GM20000 (cell line): ENCODE measurements at places on chromosomes 6 and 20.

GRCh38 chr6:101730954-101731353, 337.4 kb downstream of the GRIK2 start:
- DNase-seq, result no peak

GRCh38 chr6:145199961-145200360, 535.4 kb downstream of the EPM2A start:
- DNase-seq, result no peak

- no peak for DNase-seq
Observed at GRCh38 chr6:163793011-163793983, 378.8 kb downstream of the QKI start.

GRCh38 chr6:39102071-39102820, 12.7 kb downstream of the SAYSD1 start:
- peak; percentile 49 for DNase-seq

GRCh38 chr20:36335206-36335870, 29.2 kb downstream of the DLGAP4 start:
- DNase-seq, result no peak

GRCh38 chr6:144162977-144163376, 12.7 kb downstream of the STX11 start:
- peak; percentile 47 for DNase-seq

GRCh38 chr6:38051819-38052434, 232.4 kb downstream of the ZFAND3 start:
- no peak for DNase-seq

GRCh38 chr20:7108929-7109328, 341.4 kb downstream of the BMP2 start:
- no peak for DNase-seq

DNA sequence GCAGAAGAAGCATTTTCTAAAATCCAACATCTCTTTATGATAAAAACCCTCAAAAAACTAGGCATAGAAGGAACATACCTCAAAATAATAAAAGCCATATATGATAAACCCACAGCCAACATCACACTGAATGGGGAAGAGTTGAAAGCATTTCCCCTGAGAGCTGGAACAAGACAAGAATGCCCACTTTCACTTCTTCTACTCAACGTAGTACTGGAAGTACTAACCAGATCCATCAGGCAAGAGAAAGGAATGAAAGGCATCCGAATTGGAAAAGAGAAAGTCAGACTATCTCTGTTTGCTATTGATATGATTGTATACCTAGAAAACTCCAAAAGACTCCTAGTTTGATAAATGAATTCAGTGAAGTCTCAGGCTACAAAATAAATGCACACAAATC, 7.9 kb upstream of the CDK19 start:
- DNase-seq, result no peak

DNA sequence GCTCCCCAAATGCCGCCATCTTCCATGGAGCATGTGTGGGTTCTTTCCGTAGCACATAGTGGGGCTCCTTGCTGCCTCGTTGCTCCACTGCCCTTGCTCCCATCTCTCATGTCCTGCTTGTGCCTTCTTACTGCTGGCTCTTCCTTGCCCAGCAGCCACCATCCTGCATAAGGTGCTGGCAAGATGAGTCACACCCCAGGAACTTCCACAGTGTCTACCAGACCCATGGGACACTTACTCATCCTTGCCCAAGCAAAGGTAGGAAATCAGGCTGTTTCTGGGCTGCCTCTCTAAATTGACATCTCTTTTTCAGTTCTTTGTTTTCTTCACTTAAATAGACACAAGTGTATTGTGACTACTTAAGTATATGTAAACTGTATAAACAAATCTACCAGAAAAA, 39.4 kb upstream of the RGS17 start:
- no peak for DNase-seq

DNA sequence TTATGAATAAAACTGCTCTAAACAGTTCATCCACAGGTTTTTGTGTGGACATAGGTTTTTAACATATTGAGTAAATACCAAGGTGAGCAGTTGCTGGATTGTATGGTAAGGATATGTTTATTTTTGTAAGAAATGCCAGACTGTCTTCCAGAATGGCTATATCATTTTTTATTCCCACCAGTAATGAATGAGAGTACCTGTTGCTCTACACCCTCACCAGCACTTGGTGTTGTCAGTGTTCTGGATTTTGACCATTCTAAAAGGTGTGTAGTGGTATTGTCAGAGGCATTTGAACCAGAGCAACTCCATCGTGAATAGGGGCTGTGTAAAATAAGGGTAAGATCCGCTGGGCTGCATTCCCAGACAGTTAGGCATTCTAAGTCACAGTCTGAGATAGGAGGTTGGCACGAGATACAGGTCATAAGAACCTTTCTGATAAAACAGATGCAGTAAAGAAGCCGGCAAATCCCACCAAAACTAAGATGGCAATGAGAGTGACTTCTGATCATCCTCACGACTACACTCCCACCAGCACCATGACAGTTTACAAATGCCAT, 12.9 kb upstream of the NT5E start:
- no peak for DNase-seq

DNA sequence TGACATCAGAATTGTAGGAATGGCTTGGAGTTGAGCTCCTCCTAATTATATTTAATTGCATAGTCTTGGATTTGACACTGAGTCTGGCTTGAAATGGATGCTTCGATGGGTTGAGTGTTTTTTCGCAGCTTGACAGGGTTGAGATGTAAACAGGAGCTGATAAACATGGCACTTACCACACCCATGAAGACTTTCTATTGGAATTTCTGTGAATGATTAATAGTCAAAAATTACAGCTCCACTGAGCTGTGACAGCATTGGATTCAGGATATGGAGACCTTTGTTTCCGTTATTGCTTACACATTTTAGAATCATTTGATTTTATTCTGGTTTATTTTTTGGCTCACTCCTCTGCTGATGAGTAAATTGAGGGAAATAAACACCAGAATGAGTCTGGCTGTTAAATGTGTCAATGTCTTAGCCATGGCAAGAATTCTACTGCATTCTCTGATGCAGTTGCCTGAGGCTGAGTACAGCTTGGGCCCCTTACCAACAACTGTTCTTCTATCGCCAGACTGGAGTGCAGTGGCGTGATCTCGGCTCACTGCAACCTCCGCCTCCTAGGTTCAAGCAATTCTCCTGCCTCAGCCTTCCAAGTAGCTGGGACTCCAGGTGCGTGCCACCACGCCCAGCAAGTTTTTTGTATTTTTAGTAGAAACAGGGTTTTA, 128.1 kb upstream of the DOK5 start:
- no peak for DNase-seq

GRCh38 chr6:6962086-6962485, 145.7 kb upstream of the RREB1 start:
- no peak for DNase-seq

DNA sequence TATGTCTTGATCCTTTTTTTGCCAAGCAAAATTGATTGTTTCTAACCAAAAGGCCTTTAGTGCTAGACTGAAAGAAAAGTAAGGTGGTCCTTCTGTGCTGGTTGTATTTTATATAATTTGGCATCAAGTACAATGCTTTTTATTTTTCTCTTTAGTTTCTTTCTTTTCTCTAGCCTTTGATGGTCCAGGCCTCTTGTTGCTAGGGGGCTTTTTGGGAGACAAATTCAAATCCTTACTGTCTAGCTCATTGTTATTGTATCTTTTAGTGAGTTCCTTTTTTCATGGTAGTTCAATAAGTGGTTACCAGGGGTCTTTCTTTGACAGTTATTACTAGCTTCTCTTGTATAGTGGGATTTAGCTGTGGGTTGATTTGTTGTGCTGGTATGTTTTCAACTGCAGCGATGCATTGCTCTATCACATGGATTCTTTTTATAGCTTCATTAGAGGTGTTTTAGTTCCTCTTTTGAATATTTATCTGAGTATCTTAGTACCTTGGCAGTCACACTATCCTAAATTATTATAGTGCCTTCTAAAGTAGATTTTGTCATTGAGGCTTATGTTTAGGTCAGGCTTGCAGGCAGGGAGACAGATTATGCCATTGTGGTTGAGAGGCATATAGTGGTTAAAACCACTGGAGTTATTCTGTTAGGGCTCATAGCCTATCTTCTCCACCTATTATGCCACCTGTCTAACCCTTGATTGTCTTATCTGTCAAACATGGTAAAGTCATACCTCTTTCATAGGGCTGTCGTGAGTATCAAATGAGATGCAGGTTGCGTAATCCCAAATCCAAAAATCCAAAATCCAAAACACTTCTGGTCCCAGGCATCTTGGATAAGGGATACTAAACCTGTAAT, 49.5 kb downstream of the KCNS1 start:
- no peak for DNase-seq

- DNase-seq, result no peak
Observed at GRCh38 chr20:8678098-8678776, 390.6 kb upstream of the PLCB4 start.

DNA sequence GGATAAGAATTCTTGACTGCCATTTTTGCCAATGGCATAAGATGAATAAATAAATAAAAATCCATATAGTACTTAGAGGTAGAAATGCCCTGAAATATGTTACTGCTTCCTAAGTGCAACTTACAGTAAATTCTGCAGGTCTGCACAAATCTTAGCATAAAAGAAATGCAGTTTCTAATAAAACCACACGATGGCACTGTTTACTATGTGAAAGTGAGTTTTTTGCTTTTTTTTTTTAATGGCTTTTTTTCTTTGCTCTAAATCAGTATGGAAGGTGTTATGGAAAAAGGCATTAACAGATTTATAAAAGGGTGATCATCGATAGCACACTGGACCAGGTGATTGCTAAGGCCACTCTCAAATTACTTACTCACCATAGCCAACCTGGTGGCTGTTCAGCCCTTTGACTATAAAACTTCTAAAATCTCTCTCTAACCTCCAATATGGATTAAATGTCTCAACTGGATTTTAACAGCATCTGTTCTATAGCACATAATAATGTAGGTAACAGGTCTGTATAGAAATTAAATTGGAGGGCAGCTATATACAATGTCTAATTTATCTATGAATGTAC, 45.8 kb downstream of the AHI1 start:
- DNase-seq, result peak; percentile 9

- DNase-seq, result no peak
Observed at GRCh38 chr6:93685494-93685893, 266.1 kb upstream of the EPHA7 start.

DNA sequence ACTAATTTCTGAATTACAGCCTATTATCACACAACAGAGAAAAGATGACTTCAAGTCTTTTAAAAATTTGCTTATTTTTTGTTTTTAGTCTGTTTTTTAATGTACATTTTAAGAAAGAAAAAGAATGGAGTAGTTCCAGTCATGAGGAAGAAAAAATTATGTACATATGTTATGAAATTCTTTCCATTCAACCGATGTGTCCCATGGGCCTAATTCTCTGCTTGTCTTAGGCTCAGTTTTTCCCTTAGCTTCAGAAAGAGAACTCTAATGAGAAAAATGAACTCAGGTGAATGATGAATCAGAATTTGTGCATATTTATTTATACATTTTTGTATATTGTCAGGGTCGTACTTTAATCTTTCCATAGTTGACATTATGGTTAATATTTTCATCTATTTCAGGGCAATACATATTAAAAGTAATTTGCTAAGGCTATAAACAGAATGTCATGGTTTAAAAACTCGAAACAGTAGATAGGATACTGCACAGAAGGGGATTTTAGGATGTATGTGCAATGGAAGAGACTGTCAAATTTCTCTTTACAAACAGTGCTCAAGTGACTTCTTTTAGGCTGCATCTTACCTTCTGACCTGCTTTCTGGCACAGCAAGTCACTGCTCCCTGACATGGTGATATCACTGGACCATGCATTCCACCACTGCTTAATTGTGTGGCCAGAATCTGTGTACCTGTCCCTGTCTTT, 153.1 kb downstream of the EPHA7 start:
- DNase-seq, result no peak

- DNase-seq, result no peak
Observed at GRCh38 chr6:139698526-139699176, 324.2 kb upstream of the CITED2 start.

- no peak for DNase-seq
Observed at GRCh38 chr6:134816300-134816699, 133.6 kb downstream of the ALDH8A1 start.
